ENCODE measurements at places on chromosomes 4 and X. TPM values are rescaled to one million over a fixed set of nuclear protein-coding genes. Genes with fewer than 3 reads are reported as not detected.

GRCh38 chrX:2351999-2352995, 148.5 kb downstream of the DHRSX start:
- no peak for DNase-seq
- H3K27ac ChIP-seq = no peak overlapping the region
- H3K36me3 ChIP-seq = peaks cover 6% of the 10 kb centered on the region
- no peaks in the 10 kb centered on the region for H3K4me1 ChIP-seq
- no peak overlapping the region for H3K4me3 ChIP-seq
- no peaks in the 10 kb centered on the region for H3K27me3 ChIP-seq

GRCh38 chrX:43805579-43805978, 76.7 kb downstream of the MAOB start:
- no peak overlapping the region for H3K27ac ChIP-seq
- no peak for DNase-seq
- H3K4me1 ChIP-seq = no peaks in the 10 kb centered on the region
- H3K4me3 ChIP-seq = no peak overlapping the region
- no peaks in the 10 kb centered on the region for H3K27me3 ChIP-seq
- no peaks in the 10 kb centered on the region for H3K36me3 ChIP-seq

KIT gene
- 21.6 TPM for total RNA-seq

DNA sequence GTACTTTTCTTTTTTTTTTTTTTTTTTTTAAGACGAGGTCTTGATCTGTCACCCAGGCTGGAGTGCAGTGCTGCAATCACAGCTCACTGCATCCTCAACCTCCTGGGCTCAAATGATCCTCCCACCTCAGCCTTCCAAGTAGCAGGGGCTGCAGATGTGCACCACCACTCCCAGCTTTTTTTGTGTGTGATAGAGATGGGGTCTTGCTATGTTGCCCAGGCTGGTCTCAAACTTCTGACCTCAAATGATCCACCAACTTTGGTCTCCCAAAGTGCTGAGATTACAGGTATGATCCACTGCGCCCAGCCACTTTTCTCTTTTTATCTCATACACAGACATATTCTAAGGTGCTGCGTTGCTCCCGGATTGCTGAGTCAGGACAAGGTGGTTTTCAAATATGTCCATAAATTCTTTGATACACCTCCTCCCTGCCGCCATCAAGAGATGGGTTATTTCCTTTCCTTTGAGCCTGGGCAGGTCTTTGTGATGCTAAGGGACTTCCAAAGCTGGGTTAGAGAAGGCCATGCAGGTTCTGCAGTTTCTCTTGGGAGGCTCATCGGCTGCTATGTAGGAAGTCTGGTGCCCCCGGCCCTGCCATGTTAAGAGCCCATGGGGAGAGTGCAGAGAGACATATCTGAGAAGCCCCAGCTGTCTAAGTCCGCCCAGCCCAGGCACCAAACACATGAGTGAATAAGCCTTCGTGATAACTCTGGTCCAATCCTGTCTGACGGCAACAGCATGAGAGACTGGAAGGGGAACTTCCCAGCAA, 8.4 kb upstream of the PLA2G12A start:
- DNase-seq = no peak
- H3K36me3 ChIP-seq = no peaks in the 10 kb centered on the region
- H3K4me3 ChIP-seq = no peak overlapping the region
- H3K4me1 ChIP-seq = no peaks in the 10 kb centered on the region
- H3K27ac ChIP-seq = no peak overlapping the region

DNA sequence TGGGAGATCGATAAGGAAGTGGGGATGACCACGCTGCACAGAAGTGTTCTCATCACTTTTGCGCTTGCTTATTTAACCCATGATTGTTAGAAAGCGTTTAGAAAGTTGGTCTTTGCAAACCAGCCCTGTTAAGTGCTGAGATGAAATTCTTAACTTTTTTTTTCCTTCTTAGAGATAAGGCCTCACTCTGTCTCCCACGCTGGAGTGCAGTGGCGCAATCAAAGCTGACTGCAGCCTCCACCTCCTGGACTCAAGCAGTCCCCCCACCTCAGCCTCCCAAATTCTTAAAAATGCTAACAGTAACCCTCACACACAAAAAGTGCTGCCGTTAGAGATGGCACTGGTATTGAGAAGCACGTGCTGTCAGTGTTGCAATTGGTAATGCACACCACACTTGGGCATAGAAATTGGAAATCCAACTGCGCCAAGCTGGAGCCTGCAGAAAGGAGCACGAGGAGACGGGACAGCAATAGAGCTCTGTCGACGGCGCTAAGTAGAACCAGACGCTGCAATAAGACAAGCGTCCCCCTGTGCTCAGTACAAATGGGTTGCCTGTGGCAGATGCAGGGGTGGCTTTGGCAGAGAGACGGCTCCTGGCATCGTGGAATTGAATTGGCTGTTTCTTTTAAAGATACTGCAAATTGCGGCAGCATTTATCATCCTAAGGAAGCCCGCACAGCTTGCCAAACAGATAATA, 113.4 kb downstream of the TBL1X start:
- no peaks in the 10 kb centered on the region for H3K27me3 ChIP-seq
- H3K4me1 ChIP-seq = no peaks in the 10 kb centered on the region
- H3K27ac ChIP-seq = no peak overlapping the region
- no peak for DNase-seq

SPCS3 gene
- total RNA-seq = 85.3 TPM

DNA sequence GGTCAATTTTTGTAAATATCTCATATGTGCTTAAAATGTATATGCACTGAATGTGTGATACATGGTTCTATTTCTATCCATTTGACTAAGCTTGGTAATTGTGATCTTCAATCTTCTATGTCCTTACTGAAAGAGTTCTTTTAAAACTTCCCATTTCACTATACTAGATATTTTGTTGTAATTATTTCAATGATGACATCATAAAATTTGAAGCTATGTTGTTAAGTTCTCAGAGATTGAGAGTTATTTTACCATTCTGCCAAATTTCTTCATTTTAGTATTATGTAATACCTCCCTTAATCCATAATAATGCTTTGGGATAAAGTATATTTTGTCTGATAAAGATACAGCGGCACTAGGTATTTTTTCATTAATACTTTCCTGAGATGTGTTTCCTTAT, 1307.3 kb downstream of the RPA4 start:
- H3K27me3 ChIP-seq = no peaks in the 10 kb centered on the region
- no peak for DNase-seq
- no peak overlapping the region for H3K4me3 ChIP-seq
- no peaks in the 10 kb centered on the region for H3K4me1 ChIP-seq
- no peak overlapping the region for H3K27ac ChIP-seq
- H3K36me3 ChIP-seq = no peaks in the 10 kb centered on the region

MAB21L2 gene
- total RNA-seq = 95.9 TPM

GRCh38 chrX:87583679-87584078, 66.1 kb downstream of the KLHL4 start:
- no peak overlapping the region for H3K27ac ChIP-seq
- H3K27me3 ChIP-seq = no peaks in the 10 kb centered on the region
- H3K4me1 ChIP-seq = no peaks in the 10 kb centered on the region
- no peaks in the 10 kb centered on the region for H3K36me3 ChIP-seq
- DNase-seq = peak; percentile 22
- no peak overlapping the region for H3K4me3 ChIP-seq

KLHL4 gene
- total RNA-seq = not detected

- peaks cover 55% of the 10 kb centered on the region for H3K4me1 ChIP-seq
- peaks cover 12% of the 10 kb centered on the region for H3K27me3 ChIP-seq
- H3K27ac ChIP-seq = peak overlapping the region; percentile 85
- H3K36me3 ChIP-seq = no peaks in the 10 kb centered on the region
Measured at GRCh38 chr4:150078579-150079080, 385 bp downstream of the DCLK2 start.

DNA sequence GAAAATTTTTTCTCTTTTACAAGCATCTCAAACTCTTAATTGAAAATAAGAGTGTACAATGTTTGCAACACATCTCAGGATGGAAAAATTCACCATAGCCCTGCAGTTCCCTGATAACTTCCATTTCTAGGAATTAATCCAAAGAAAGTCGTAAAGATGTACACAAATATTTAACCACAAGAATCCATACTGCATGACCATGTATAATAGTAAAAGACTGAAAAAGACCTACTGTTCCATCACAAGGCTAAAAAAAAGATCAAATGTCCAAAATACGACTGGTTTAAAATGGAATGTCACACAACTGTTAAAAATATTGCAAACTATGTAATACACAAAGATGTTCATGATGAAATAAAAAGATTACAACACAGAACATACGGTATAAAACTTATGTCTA, 32.1 kb downstream of the HUWE1 start:
- peaks cover 14% of the 10 kb centered on the region for H3K4me1 ChIP-seq
- H3K4me3 ChIP-seq = no peak overlapping the region
- DNase-seq = no peak
- no peaks in the 10 kb centered on the region for H3K27me3 ChIP-seq

GRCh38 chr4:55385201-55385649, 10.5 kb upstream of the TMEM165 start:
- no peak for DNase-seq
- H3K4me1 ChIP-seq = no peaks in the 10 kb centered on the region
- no peak overlapping the region for H3K27ac ChIP-seq
- H3K36me3 ChIP-seq = no peaks in the 10 kb centered on the region
- H3K27me3 ChIP-seq = no peaks in the 10 kb centered on the region

- peak overlapping the region; percentile 84 for H3K27ac ChIP-seq
- peak; percentile 38 for DNase-seq
- H3K4me1 ChIP-seq = peaks cover 32% of the 10 kb centered on the region
- H3K36me3 ChIP-seq = no peaks in the 10 kb centered on the region
- peaks cover 28% of the 10 kb centered on the region for H3K27me3 ChIP-seq
- H3K4me3 ChIP-seq = no peak overlapping the region
Measured at GRCh38 chr4:2413821-2414610, 4.4 kb downstream of the ZFYVE28 start.

PCDH19 gene
- not detected for total RNA-seq

F8A2 gene
- 28.6 TPM for total RNA-seq

- H3K27me3 ChIP-seq = no peaks in the 10 kb centered on the region
- H3K27ac ChIP-seq = no peak overlapping the region
- no peak for DNase-seq
- peaks cover 94% of the 10 kb centered on the region for H3K36me3 ChIP-seq
Measured at GRCh38 chr4:118801895-118802575, 33.9 kb downstream of the SEC24D start.

DRP2 gene
- 1.2 TPM for total RNA-seq

- no peak for DNase-seq
- H3K4me1 ChIP-seq = no peaks in the 10 kb centered on the region
- H3K27me3 ChIP-seq = no peaks in the 10 kb centered on the region
- no peaks in the 10 kb centered on the region for H3K36me3 ChIP-seq
- H3K4me3 ChIP-seq = no peak overlapping the region
Measured at GRCh38 chr4:187017147-187017546, 293.5 kb upstream of the FAT1 start.

CT45A8 gene
- not detected for total RNA-seq

GRCh38 chrX:123771449-123772064, 38.7 kb upstream of the THOC2 start:
- H3K4me1 ChIP-seq = no peaks in the 10 kb centered on the region
- DNase-seq = no peak
- H3K27me3 ChIP-seq = no peaks in the 10 kb centered on the region
- H3K36me3 ChIP-seq = no peaks in the 10 kb centered on the region

CNGA2 gene
- not detected for total RNA-seq

DNA sequence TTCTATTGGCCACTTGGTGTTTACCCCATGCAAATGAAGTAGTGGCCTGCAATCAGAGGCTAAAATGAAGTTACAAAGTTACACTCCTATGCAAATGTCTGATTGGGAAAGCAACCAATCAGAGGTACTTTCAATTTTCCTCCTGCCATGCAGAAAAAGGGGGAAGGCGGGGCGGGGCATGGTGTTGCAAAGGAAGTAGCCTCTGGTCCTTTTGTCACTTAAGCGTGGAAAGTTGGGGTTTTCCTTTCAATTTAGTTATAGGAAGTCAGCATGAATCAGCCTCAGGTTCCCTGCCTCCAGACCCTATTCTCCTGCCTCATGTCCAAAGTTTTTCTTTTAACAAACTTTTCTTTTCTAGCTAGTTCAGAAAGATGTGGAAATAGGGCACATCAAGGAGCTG, 69.3 kb downstream of the GPC4 start:
- H3K4me3 ChIP-seq = no peak overlapping the region
- no peaks in the 10 kb centered on the region for H3K36me3 ChIP-seq
- peaks cover 12% of the 10 kb centered on the region for H3K4me1 ChIP-seq
- no peaks in the 10 kb centered on the region for H3K27me3 ChIP-seq
- no peak overlapping the region for H3K27ac ChIP-seq

DNA sequence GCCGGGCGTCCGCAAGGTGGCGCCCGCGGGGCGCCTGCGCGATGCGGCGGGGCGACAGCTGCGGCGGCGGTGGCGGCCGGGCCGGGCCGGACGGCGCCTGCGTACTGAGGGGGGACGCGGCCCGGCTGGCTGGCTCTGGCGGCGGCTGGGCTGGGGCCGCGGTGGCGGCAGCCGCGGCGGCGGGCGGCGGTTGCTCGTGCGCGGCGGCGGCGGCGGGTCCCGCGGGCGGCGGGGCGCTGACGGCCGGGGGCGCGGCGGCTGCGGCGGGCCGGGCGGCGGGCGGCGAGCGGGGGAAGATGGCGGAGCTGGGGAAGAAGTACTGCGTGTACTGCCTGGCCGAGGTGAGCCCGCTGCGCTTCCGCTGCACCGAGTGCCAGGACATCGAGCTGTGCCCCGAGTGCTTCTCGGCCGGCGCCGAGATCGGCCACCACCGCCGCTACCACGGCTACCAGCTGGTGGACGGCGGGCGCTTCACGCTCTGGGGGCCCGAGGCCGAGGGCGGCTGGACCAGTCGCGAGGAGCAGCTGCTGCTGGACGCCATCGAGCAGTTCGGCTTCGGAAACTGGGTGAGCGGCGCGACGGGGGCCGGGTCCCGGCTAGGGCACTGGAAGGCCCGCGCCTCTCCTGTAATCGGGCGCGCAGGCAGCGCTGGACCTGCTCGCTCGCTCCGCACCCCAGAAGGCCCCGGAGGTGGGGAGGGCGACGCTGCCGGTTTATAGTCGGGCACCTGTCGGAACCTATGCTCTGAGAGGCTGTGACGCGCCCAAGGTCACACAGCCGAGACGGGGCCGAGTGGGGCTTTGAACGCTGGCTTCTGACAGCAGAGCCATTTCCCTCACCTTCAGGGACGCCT, at the start of gene TADA2B:
TADA2B (plus strand) TSS at position 89 of the 853 bp plus-strand sequence; CDS start at position 297, 208 bp downstream.
- H3K27me3 ChIP-seq = no peaks in the 10 kb centered on the region
- peaks cover 31% of the 10 kb centered on the region for H3K4me1 ChIP-seq
- peak within 1 kb of the TSS; percentile 93 for H3K27ac ChIP-seq
- no peaks in the 10 kb centered on the region for H3K36me3 ChIP-seq
- peak; percentile 53 for DNase-seq

NSG1 gene
- total RNA-seq = 2.3 TPM

GRCh38 chr4:182518421-182518820, 275.2 kb downstream of the TENM3 start:
- no peak overlapping the region for H3K4me3 ChIP-seq
- no peak overlapping the region for H3K27ac ChIP-seq
- no peaks in the 10 kb centered on the region for H3K4me1 ChIP-seq

TLR1 gene
- not detected for total RNA-seq

SLITRK2 gene
- total RNA-seq = not detected

DNA sequence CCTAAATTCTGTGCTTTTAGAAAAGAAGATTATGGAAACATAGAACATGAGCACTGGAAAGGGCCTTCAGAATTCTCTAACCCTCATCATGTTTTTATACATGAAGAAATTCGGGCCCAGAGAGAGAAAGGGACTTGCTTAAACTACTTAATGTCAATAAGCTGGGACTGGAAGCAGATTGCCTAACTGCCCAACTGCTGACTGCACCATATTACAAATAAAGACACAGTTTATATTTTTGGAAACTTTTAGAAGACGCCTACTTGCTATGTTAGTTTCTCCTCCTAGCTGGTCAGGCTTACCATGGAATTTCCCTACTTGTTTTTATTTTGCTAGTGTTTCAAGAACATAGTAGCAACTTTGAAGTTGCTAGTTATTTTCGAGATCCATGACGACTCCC, 47.1 kb downstream of the SLC9A6 start:
- DNase-seq = no peak
- no peaks in the 10 kb centered on the region for H3K4me1 ChIP-seq

All from stomach (tissue), 19 donors.